ENCODE measurements at places on chromosomes 3 and 15.

DNA sequence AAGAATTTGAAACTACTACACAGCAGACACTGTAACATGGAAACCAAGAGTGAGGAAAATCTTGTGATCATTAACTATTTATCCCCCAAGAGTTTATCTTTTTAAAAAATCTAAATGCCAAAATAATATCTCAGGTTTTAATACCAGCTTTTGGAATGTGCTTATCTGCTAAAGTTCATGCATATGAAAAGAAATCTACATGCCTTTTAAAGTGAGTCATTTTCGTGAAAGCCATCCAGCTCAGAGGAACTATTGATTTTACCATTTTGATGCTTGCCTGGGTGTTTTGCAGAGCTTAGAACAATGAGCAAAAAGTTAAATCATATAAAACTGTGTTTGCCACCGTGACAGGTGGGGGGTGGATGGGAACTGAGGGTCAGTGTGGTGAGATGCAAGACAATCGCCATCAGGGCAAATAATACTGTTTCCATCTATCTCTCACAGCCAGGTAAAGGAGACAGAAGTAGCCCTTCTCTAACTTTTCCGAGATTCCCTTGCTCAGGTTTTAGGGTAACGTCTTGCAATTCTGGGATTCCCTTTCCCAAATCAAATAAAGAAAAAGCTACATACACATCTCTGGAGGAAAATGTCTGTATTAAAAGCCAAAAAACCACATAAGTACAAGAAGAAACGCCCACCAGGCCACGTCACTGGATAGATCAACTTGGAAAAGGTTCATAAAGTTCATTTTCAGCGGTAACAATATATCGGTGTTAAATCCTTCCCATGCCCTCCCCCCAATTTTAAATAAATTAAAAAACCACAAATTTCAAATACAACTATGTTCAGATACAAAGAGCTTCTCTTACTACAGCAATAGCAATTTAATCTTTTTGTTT, 2.0 kb downstream of the TMEM158 start:
- no peak for DNase-seq
- H3K4me3 ChIP-seq, result peak overlapping the region; percentile 80
- peaks cover 89% of the 10 kb centered on the region for H3K27me3 ChIP-seq
- no peak overlapping the region for H3K27ac ChIP-seq
- H3K36me3 ChIP-seq, result peaks cover 3% of the 10 kb centered on the region

DNA sequence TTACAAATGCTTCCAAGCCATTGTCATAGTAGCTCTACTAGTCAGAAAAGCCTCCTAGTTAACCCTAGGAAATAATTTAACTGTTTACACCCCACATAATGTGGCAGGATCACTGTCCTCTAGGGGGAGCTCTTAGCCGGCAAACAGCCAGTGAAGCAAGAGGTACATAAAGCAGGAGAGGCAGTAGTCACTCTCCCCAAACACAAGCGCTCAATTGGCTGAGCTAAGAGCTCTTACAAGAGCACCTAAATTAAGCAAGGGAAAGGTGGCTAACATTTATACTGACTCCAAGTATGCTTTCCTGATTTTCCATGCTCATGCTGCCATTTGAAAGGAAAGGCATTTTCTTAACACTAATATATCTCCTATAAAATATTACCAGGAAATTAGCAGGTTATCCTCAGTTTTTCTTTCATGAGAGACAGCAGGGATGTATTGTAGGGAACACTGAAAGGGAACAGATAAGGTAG, 37.6 kb downstream of the NCEH1 start:
- no peak overlapping the region for H3K4me3 ChIP-seq
- H3K27me3 ChIP-seq, result no peaks in the 10 kb centered on the region
- H3K36me3 ChIP-seq, result no peaks in the 10 kb centered on the region

DNA sequence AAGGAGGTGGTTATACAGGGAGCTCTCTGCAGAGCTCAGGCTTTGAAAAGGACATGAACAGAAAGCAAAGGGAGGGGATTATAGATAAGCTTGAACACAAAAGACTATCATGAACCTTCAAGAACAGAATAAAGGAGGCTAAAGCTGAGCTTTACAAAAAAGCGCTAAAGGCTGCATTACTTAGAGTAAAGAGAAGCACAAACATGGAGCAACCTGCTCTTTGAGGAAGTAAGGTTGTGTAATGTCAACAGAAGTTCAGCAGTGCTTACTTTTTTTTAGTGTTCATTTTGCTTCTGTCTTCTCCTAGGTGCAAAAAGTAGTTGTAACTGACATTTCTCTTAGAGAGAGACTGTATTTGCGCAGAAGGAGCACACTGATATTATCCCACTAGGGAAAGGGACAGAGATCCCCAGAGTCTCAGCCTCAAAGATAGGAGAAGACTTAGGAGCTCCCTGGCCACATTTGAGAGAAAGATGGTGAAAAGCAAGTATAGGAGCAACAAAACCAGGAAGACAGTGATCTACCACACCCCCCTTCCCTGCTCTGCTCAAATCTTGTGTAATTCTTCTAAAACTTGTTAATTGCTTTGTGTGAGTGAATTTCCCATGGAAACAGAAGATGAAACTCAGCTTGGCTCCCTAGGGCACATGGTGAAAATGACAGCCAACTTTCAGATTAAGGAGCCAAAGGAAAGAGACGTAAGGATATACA, 54.7 kb downstream of the QTRT2 start:
- H3K27me3 ChIP-seq, result peaks cover 36% of the 10 kb centered on the region
- no peak overlapping the region for H3K27ac ChIP-seq
- H3K4me1 ChIP-seq, result no peaks in the 10 kb centered on the region
- no peak for DNase-seq

DNA sequence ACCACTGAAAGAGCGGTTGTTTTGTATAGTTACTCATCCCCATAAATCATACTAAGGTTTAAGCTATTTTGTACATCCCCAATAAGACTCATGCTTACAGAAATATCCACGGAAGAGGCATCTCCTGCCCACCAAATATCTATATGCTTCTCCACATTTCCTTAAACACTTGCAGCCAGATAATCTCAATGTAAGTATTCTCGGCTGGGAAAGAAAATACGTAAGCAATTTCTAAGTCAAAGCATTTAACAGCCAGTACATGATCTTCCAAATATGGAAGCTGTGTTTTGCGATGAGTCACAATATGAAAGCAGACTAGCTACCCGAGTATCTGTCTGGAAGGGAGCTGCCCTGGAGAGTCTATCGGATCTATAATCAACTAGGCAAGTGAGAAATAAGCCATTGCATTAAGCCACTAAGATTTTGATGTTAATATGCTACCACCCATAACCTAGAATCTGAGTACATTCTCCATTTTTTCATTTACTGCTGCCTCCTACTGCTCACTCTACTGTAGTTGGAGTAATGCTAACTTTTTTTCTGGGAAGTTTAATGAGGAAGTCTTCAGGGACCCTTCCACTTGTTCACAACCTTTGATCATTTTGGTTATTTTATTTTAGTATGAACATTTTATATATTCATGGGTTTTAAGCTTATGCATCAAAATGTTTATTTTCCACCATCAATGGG, 26.9 kb upstream of the ZMAT3 start:
- H3K4me1 ChIP-seq, result no peaks in the 10 kb centered on the region
- no peak overlapping the region for H3K27ac ChIP-seq
- no peak for DNase-seq
- peaks cover 38% of the 10 kb centered on the region for H3K27me3 ChIP-seq
- no peaks in the 10 kb centered on the region for H3K36me3 ChIP-seq

GRCh38 chr15:23081271-23081670, 41.9 kb upstream of the TUBGCP5 start:
- no peaks in the 10 kb centered on the region for H3K4me1 ChIP-seq
- DNase-seq, result no peak
- H3K27ac ChIP-seq, result no peak overlapping the region
- H3K4me3 ChIP-seq, result no peak overlapping the region
- no peaks in the 10 kb centered on the region for H3K36me3 ChIP-seq

GRCh38 chr3:170864525-170865208, 5.3 kb downstream of the RPL22L1 start:
- no peaks in the 10 kb centered on the region for H3K27me3 ChIP-seq
- no peak overlapping the region for H3K4me3 ChIP-seq
- DNase-seq, result no peak
- peaks cover 27% of the 10 kb centered on the region for H3K36me3 ChIP-seq
- peaks cover 22% of the 10 kb centered on the region for H3K4me1 ChIP-seq

DNA sequence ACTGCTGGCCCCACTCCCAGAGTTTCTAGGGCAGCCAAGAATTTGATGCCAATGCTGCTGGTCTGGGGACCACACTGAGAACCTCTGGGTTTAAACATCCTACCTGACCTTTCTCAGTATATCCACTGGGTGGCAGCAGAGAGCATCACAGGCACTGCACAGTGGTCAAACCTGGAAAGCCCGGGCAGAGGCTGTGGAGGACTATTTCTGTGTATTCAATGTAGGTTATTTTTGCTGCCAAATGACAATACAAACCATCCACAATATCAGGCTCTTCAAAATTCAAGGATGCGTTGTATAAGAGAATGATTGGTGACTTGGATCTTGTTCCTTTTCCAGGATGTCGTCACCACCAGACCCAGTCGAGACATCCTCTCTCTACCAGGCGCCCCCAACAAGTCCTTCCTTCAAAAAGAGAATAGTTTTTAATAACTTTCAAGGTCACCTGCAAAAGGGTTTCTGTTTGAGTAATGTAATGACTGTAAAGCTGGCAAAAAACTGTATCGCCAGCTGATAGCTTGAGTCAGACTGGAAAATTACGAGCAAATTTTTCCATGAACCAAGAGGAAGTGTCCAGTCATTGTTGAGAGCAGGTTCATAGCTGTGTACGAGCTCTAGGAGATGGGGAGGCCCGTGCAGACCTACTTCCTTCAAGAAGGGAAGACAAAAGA, 30.5 kb upstream of the MYZAP start:
- no peak overlapping the region for H3K4me3 ChIP-seq
- H3K27me3 ChIP-seq, result peaks cover 47% of the 10 kb centered on the region
- peak; percentile 38 for DNase-seq
- H3K27ac ChIP-seq, result no peak overlapping the region
- peaks cover 13% of the 10 kb centered on the region for H3K4me1 ChIP-seq
- peaks cover 2% of the 10 kb centered on the region for H3K36me3 ChIP-seq

DNA sequence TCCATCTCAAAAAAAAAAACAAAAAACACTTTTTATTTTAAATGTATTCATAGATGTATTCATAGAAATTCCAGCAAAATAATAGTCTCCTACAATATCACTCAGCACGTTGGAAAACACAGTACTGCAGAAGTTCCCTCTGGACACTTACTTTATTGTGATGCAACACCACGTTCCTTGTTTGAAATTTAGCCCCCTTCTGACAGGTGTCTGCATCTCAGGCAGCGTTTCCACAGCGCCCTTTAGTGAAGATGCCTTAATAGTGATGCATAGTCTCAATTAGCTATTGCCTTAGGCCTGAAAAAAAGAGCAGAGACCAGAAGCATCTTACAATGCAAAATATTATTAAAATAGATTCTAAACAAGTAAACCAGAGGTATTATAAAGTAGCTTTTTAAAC, 20.3 kb downstream of the IL12A start:
- H3K27ac ChIP-seq, result no peak overlapping the region
- peaks cover 11% of the 10 kb centered on the region for H3K4me1 ChIP-seq
- H3K36me3 ChIP-seq, result no peaks in the 10 kb centered on the region
- DNase-seq, result no peak
- H3K4me3 ChIP-seq, result no peak overlapping the region

- no peak overlapping the region for H3K4me3 ChIP-seq
- no peak for DNase-seq
- no peaks in the 10 kb centered on the region for H3K36me3 ChIP-seq
- peaks cover 11% of the 10 kb centered on the region for H3K27me3 ChIP-seq
- no peaks in the 10 kb centered on the region for H3K4me1 ChIP-seq
Observed at GRCh38 chr15:90124507-90124906, 22.2 kb upstream of the IDH2 start.

DNA sequence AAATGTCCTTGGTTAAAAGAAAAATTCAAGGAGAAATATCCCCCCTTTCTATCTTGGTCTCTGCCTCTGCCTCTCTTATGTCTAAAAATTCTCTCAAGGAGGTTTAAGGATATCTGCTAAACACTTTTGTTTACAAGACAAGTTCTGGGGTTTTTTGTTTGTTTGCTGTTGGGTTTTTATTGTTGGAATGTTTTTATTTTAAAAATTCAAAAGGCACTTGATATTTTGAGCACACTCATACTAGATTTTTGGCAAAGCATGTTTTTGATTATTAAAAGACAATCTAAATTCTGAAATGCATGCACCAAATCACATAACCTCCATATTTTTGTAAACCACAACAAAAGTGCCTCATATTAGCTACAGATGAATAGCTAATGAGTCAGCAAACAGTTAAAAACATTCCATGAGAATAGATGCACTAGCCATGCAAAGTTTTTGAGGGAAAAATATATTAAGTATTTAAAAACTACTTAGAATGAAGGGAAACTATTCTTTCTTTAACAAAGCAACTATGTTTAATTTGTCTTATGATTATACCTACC, 84.6 kb downstream of the ZBTB20 start:
- no peak for DNase-seq
- H3K27ac ChIP-seq, result no peak overlapping the region
- H3K4me1 ChIP-seq, result peaks cover 10% of the 10 kb centered on the region
- no peak overlapping the region for H3K4me3 ChIP-seq
- H3K27me3 ChIP-seq, result no peaks in the 10 kb centered on the region

GRCh38 chr3:124281453-124282316, 289.8 kb upstream of the ROPN1 start:
- no peak for DNase-seq
- no peak overlapping the region for H3K4me3 ChIP-seq
- peaks cover 43% of the 10 kb centered on the region for H3K27me3 ChIP-seq
- no peaks in the 10 kb centered on the region for H3K4me1 ChIP-seq
- no peak overlapping the region for H3K27ac ChIP-seq

- peaks cover 4% of the 10 kb centered on the region for H3K4me1 ChIP-seq
- peak overlapping the region; percentile 98 for H3K27ac ChIP-seq
- H3K4me3 ChIP-seq, result no peak overlapping the region
- no peak for DNase-seq
Observed at GRCh38 chr3:123151251-123151705, 50.5 kb upstream of the SEC22A start.

DNA sequence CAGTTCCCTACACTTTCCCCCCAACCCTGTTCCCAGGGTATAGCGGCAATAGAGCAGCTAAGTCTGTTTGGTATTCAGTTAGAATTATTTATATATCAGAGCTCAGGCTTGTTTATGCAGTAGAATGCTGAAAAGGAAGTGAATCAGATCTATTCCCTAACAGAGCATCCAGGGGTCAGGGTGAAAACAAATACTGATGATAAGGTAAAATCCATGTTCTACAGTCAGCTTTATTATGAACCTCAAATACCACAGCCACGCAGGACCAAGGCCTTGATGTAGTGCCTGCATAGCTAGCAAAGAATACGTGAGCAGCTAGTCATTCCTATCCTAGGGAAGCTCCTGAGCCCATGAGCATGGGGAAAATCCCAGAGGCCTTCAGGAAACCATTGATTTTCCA, 229.7 kb upstream of the ICE2 start:
- H3K27me3 ChIP-seq, result no peaks in the 10 kb centered on the region
- H3K27ac ChIP-seq, result no peak overlapping the region
- H3K4me1 ChIP-seq, result peaks cover 28% of the 10 kb centered on the region
- no peak overlapping the region for H3K4me3 ChIP-seq
- H3K36me3 ChIP-seq, result peaks cover 2% of the 10 kb centered on the region
- no peak for DNase-seq

DNA sequence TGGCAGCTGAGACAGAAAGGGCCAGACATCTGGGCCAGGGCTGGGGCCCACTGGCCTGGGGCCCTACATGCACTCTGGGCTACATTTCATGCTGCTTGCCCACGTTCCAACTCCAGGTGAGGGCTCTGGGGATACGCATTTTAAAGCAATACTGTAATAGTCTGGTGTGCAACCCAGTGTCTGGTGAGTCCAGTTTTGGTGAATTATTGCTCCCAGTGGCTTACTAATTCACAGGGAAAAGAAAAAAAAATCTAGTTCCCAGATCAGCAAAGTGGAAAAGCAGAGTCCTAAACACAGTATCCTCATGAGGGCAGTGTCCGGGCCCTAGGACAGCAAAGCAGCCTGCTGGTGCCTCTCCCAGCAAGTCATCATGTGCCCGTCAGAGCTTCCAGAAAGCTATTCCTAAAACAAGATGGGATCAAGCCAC, 82.4 kb downstream of the CCNL1 start:
- no peaks in the 10 kb centered on the region for H3K27me3 ChIP-seq
- peaks cover 5% of the 10 kb centered on the region for H3K36me3 ChIP-seq
- no peak for DNase-seq
- no peak overlapping the region for H3K4me3 ChIP-seq
